ENCODE measurements at places on chromosomes 5 and 9.

- DNase-seq = no peak
Observed at GRCh38 chr5:131986161-131986912, 25.1 kb downstream of the ACSL6 start.

DNA sequence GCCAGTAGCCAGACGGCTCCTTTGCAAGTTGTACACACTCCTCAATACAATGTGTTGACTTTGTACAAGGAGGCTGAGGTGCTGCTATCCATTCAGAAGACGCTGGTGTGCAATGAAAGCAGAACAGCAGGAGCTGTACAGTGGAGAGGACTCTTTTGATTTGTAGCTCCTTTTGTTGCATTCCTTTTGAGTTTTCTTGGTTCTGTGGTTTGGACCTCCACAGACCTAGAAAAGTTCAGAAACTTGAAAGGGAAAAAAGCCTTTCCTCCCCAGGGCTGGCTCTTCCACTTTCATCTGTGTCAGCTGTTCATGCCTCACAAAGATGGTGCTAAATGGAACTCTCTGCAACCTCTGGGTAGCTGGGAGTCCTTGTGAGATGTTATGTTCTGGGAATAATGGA lies 117.4 kb downstream of the MAT2B start:
- no peak for DNase-seq

- DNase-seq = no peak
Observed at GRCh38 chr9:93112116-93112863, 16.3 kb downstream of the CARD19 start.

DNA sequence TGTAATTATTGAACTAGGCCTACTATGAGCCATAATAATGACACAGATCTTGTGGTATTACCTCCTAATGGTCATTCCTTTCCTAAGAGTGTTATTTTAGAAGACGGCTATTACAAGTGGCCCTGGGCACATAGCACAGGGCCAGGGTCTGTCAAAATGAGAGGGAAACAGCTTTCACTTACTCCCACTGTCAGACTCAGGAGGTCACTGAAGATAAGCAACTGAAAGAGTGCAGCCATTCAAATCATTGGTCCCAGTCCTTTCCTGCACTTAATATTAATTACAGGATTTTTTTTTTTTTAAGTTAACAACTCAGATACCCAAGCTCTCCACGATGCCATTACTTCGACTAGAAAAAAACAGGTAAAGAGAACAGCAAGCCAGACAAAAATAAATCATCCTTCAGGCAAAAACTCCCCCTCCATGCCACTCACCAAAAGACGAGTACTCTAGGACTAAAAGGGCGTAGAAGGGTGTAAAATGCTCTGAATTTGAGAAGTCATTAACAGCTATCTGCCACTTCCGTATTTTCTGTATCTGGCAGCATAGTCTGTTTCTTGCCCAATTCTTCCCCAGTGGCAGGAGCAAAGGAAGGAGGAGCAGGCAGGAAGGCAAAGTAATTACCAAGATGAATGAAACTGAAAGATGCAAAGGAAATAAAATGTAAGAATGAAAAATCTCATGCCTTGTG lies 87.4 kb downstream of the ZNF608 start:
- DNase-seq = no peak

DNA sequence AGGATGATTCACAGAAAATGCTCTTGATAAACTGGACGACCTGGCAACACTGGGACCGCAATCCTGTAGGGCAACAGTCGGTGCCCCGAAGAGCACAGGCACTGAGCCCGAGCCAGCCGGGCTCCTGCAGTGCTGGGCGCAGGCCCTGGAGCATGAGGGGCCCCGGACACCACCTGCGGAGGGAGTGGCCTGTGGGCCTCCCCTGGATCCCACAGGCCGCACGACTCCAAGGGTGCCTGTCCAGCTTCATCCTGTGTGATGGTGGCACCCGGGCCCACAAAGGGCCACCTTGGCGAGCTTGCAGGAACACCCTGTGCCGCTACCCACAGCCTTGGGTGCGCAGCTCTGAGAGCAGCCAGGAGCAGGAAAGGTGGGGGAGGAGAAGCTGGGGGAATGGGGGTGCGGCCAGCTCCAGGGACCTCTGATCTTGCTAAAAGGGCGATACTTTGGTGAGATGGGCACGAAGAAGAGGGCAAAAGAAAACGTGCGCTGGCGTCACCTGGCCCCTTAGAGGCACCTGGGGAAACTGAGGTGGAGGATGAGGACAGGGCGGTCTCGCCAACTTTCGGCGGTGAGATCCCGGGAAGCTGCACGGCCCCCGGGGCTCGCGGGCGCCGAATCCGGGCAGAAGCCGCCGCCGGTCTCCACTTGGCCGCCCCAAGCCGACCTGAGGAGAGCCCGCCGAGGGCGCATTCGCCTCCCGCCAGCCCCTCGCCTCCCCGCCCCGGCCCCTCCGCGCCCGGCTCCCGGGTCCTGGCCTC lies 722 bp downstream of the TBC1D9B start:
- DNase-seq = no peak

- no peak for DNase-seq
Observed at GRCh38 chr9:116733010-116733641, 46.0 kb downstream of the TRIM32 start.

DNA sequence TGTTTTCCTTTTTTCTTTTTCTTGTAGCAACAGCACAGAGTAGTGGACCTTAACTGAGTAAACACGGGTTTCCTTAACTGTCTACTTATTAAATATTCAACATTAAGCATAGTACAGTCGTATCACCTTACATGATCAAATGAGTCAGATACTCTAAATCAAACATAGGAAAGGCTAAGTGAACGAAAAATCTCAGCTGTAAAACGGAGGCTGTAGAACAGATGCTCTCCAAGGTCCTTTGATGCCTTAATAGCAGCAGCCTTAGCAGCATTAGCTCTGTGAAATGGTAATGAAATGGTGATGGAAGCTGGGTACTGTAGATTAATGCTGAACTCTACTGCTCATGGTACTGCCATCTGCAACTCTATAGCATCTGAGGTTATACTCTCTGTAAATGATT lies 1433.3 kb upstream of the C9orf72 start:
- no peak for DNase-seq

DNA sequence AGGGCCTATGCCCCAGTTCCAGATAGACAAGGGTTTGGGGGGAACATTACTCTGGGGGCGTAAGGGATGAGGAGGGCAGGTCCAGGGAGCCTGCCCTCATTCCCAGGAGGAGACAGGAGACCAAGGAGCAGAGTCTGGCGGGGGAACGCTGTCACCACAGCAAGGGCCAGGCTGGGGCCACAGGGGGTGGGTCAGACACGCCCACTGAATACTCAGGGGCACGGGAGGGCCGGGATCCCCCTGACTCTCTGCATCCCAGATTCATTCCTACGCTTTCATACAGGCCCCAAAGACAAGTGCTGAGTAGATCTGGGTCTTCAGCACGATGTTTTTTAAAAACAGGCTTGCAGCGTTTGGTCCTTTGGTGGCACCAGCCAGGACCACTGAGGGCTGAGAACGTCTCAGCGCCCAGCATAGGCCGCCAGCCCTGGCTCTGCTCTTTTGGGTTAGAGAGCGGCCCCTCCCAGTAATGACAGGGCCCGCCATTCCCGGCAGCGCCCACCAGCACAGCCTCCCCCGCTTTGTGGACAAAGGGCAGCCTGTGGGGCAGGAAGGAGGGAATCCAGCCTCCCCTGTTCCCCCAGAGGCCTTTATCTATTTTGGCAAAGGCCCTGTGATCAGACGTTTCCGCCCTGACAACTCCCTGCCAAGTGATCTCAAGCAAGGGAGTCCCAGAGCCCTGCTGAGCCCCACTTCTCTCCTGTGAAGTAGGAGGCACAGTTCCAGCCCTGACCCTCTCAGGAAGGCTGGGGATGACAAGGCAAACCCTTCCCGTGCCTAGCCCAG lies 24.9 kb downstream of the NEK6 start:
- DNase-seq = no peak

DNA sequence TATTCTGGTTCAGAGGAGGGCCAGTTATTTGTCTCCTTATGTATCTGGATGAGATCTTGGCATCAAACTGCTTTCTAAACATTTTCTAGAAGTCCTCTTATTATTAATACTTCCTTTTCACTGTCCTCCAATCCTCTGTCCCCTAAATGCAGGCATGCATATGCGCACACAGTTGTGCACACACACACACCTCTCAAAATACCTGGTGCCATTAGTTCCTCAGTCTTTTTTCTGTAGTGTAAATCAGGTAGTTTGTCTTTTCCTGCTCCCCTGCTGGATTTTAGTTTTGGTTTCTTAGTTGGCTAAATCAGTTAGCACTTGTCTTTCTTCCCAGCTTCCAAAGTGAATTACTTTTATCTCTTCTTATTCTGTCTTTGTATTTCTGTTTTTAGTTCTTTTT lies 55.8 kb upstream of the LRRC70 start:
- no peak for DNase-seq

DNA sequence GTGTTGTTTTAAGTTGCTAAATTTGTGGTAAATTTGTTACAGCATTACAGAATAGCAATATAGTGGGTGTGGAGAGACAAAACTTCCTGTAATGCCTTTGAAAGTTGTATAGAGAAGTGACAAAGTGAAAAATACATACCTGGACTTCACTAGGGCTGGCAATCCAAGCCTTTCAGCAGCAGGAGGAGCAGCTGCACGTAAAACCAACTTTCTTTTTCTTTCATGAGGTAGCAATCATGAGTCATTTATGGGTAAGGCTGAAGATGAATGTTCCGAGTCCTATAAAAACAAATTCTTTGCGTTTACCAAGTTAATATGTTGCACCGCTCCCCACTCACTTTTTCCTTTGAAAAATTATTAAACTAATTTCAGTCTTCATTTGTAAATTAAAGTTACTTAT lies 1138.2 kb downstream of the TAF11L14 start:
- DNase-seq = no peak

GRCh38 chr5:140632366-140633020 lies 482 bp downstream of the CD14 start:
- no peak for DNase-seq

GRCh38 chr5:59562756-59563389 lies 330.7 kb downstream of the PDE4D start:
- no peak for DNase-seq

DNA sequence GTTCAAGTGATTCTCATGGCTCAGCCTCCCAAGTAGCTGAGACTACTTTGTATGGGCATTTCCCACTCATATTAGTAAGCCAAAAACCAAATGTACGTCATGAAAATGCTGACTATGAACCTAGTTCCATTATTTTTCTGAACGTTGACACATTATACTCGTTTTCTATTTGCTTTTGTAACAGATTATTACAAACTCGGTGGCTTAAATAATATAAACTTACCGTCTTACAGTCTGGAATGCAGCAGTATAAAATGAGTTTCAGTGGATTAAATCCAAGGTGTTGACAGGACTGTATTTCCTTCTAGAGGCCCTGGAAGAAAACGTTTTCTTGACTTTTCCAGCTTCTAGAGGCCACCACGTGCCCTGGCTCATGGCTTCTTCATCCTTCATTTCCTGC lies 517.0 kb downstream of the GADD45G start:
- no peak for DNase-seq

Data from stimulated activated CD8-positive, alpha-beta memory T cell treated with anti-CD3 and anti-CD28 coated beads, Interleukin-15, amount 100 ng/mL, for 4 hours (primary cell).